Islet precursor cell (in vitro differentiated cells): ENCODE measurements at places on chromosomes 6 and 20.

- no peak for DNase-seq
Observed at GRCh38 chr6:95802978-95803377, 212.8 kb upstream of the FUT9 start.

DNA sequence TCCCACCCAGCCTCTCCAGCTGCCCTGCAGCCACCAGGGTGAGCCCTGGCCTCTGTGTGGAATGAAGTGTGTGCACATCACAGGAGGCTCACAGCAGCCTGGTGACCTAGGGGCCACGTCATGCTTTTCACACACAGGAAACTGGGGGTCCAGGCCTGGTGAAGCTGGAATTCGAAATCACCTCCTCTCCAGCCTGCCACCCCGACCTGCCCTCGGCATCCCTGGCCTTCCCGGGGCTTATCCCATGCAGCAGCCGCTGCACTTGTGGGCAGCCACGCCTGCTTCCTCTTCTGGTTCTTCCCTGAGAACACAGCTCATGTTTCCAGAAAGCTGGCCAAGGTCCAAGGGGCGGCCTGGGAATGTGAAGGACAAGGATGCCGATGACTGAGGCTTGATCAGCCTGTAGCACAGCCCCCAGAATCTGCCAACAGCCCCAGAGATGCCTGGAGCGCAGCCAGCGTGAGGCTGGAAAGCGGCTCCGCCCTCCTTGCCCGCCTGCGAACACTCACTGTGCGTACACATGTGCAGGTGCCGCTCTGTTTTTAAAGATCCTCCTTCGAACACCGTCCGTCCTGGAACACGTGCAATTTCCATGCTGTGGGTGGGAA lies 4.2 kb upstream of the NTSR1 start:
- no peak for DNase-seq

DNA sequence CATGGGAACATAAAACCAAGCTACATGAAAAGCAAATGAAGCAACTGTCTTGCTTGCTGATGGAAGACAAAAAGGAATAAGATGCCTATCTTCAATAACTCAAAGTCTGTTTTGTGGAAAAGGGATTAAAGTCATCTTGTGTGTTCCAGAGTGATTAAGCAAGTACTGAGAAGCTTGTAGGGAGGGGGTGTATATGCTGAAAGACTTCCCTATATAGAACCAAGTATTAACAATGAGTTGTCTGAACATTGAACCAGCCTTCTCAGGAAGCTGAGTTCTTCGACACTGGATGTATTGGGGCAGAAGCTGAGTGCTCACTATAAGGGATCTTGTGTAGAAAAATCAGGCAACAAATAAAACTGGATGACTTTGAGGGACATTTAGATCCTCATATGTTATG lies 451.8 kb downstream of the CD83 start:
- DNase-seq, result no peak

DNA sequence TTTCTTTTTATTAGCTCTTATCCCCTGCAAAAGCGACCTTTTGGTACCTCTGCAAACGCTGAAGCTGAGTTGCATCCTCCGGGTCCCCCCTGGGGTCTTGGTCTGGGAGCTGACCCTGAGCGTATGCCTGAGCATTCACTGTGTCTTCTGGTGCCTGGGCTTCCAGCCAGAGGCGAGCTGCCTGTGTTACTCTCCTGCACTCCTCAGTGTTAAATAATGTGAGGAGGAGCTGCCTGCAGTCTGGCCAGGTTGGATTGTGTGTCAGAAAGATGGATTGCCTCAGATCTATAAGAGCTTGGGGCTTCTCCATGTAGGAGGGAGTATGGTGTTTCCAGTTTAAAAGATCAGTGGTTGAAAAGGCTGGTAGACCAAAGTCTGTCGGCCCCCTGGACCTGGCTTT lies 8.7 kb upstream of the GMPR start:
- DNase-seq, result no peak

- no peak for DNase-seq
Observed at GRCh38 chr20:8331740-8332412, 199.8 kb downstream of the PLCB1 start.

DNA sequence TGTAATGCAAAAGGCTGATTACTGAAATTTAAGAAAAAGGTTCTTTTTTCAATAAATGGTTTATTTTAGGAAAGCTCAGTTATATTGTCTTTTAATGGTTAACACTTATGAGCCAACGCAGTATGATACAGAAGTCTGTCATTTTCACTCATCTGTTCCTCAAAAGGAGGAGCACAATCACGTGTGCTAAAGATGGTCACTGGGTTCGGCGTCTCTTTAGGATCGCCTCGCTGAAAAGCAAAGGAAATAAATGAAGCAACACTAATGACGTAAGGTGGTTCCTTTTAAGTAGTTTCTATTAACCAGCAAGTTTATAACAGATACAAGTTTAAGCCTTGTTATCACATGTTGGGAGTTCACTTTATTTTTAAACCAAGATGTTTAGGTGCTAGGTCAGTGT lies 125.7 kb downstream of the MAP3K4 start:
- no peak for DNase-seq

DNA sequence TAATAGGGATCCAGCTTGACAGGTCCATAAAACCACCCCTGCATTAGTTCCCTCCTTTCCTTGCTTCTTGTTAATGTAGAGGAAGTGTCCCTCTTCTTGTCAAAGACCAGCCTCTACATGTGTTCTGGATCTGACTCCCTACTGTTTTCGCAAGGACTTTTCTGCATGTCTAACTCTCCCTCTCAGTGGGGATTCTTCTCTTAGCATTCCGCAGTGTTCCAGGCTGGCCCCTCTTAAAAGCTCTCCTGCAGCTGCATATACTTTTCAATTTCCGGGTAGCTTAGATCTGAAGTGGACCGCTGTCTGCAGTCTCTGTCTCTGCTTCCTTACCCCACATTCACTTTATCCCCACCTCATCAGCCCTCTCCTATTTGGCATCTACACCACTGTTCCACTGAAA lies 96.1 kb upstream of the MAN1A1 start:
- no peak for DNase-seq

GRCh38 chr6:31063906-31064435 lies 48.4 kb downstream of the C6orf15 start:
- no peak for DNase-seq

DNA sequence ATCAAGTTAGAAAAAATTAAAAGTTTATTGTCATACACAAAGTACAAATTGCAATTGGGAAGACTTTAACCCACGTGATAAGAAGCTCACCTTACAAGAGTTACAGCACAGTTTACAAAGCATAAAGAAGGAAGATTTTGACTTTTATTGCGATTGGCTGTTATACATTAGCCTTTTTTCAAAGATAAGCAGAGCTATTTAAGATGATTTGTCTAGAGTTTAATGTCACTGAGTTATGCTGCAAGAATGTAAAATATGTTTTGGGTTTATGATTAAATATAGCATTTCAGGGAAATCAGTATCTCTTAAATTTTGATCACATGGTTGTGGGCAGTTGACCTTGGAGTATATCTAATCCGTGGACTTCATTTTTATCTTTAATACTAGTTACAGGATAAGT lies 664.2 kb upstream of the PTCHD4 start:
- no peak for DNase-seq

DNA sequence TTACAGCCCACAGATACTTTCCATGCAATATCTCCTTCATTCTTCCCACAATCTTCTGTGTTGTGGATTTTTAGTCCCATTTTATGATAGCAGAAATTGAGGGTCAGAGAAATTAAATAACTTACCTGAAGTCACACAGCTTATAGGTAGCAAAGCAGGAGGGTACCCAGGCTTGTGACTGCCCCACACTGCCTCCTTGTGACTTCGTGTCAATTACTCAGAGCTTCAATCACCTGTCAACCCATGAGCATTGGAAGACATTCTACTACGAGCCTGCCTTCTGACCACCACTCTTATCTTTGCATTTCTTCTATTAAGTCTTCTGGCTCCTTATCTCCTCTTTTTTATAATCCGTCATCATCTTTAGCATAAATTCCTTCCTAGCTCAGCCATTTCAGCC lies 71.6 kb upstream of the NRSN1 start:
- no peak for DNase-seq

GRCh38 chr6:299104-299980 lies 7.1 kb downstream of the DUSP22 start:
- no peak for DNase-seq

GRCh38 chr6:27546522-27546921 lies 73.6 kb upstream of the ZNF184 start:
- DNase-seq, result no peak

DNA sequence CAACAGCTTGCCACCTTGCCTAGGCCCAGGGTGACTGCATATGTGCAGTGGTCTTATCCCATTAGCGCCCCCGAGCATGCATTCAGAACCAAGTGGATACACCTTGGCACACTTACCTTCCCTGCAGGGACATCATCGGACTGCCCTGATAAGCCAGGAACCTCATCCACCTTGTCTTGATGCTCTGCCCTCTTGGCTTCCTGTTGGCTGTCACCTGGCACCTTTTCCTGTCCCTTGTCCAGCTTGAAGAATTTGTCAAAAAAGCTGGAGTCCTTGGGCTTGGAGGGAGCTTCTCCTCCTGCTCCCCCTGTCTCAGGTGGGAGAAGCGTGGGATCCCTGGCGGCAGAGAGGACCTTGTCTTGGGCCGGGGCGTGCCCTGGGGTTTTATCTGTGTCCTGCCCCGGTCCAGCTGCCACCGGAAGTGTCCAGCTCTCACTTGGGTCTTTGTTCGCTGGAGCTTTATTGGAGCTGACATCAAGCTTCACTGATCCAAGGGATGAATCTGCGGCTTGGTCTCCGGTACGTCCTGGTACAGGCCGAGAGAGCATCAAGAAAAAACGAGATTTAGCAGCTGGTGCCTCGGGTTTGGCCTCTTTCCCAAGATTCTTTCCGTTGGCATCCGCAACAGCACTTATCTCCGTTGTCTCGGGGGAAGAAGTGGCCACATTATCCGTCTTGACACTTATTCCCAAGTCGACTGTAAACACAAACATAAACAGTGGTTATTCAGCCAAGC lies 42.0 kb downstream of the BCAS1 start:
- no peak for DNase-seq

DNA sequence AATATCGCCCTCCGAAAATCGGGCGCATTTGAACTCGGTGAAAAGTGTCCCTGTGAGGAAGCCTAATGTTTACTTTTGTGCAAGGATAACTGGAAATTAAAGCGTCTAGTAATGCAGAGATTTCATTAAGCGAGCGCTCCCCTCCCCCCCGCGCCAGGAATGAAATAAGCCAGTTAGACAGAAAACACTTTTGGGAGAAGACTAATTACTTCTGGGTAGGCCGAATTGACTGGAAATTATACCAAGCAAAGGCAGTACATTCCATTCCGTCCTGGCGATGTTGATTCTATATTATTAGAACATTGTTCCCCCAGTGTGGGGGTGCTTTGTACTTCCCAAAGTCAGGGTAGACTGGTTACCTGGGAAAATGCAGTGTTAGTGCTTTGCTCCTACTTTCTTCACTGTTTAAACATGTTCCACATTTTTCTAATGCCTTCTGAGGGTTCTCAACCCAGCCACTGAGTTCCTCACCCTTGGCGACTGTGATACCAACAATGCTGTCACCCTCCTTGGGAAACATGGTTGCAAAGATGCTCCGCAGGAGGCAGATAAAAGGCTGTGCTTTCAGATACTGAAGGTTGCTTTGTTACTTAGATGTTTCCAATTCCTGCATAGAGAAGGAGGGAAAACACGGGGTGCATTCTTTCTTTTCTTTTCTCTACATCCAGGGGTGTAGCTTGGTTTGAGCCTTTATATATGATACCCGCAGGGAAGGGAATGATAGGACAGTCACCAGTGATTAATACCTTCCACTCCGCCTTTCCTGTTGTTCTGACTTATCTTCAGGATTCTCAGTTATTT lies 2.6 kb downstream of the GJA1 start:
- peak; percentile 56 for DNase-seq

GRCh38 chr6:13985663-13986325 lies 61.0 kb downstream of the RNF182 start:
- DNase-seq, result no peak

GRCh38 chr6:39852324-39852723 lies 60.1 kb downstream of the DAAM2 start:
- DNase-seq, result no peak

GRCh38 chr6:170116636-170117035 lies 174.2 kb downstream of the DLL1 start:
- peak; percentile 38 for DNase-seq
